ENCODE measurements at places on chromosomes 1 and 21.

DNA sequence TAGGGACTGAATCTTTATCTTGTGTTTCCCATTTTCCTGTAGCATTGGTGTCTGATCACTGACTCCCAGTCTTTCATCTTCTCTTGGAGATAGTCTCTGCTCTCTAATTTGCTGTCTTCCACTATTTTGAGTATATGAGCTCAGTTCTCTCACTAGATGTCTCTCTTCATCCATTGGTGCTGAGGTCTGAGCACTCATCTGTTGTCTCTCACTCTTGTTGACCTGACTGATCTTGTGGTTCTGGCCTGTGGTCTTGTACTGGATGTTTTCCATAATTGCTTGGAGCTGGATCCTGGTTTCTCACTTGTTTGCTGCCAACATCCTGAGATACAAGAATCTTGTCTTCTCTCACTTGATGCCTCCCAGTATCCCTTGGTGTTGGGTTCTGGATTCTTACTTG is 25.1 kb upstream of the S100A11 start:
- no peak for DNase-seq

DNA sequence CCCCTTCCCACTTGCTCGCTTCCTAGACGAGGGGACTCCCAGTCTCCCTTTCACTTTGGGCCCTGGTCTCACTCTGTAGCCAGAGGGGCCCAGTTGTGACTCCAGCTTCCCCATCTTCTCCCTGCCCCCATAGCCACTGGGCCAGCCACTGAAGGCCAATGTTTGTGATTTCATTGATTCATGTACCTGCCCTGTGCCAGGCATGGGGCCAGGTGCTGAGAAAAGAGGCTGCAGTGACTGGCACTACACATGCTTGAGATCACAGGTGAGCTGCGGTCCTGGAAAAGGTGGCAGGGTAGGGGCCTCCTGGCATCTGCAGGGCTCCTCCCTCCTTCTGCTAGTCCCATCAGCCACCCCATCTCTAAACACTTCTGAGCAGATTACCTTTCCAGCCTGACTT is 345.3 kb upstream of the VAMP3 start:
- DNase-seq = no peak

- peak; percentile 72 for DNase-seq
Measured at GRCh38 chr1:67688526-67689219, 3.7 kb downstream of the GADD45A start.

- no peak for DNase-seq
Measured at GRCh38 chr21:45459171-45460010, 54.4 kb downstream of the COL18A1 start.

- DNase-seq = no peak
Measured at GRCh38 chr1:160726114-160726497, 12.9 kb upstream of the SLAMF7 start.

- no peak for DNase-seq
Measured at GRCh38 chr1:195141294-195141693, 1466.9 kb downstream of the KCNT2 start.

DNA sequence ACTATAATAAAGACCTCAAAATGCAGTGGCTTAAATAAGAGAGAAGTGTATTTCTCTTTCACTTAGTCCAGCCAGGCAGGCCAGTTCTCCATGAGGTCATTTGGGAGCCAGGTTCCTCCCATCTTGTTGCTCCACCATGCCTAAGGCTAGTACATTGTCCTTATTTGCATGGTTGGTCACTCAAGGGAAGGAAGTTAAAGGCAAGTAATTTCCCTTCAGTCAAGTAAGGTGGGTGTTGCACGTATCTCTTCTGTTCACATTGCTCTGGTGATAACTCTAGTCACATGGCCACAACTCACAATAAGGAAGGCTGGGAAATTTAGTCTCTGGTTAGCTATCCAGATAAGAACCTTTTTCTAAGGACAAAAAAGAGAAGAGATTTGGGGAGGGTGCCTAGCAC is 27.2 kb upstream of the TADA1 start:
- DNase-seq = no peak

DNA sequence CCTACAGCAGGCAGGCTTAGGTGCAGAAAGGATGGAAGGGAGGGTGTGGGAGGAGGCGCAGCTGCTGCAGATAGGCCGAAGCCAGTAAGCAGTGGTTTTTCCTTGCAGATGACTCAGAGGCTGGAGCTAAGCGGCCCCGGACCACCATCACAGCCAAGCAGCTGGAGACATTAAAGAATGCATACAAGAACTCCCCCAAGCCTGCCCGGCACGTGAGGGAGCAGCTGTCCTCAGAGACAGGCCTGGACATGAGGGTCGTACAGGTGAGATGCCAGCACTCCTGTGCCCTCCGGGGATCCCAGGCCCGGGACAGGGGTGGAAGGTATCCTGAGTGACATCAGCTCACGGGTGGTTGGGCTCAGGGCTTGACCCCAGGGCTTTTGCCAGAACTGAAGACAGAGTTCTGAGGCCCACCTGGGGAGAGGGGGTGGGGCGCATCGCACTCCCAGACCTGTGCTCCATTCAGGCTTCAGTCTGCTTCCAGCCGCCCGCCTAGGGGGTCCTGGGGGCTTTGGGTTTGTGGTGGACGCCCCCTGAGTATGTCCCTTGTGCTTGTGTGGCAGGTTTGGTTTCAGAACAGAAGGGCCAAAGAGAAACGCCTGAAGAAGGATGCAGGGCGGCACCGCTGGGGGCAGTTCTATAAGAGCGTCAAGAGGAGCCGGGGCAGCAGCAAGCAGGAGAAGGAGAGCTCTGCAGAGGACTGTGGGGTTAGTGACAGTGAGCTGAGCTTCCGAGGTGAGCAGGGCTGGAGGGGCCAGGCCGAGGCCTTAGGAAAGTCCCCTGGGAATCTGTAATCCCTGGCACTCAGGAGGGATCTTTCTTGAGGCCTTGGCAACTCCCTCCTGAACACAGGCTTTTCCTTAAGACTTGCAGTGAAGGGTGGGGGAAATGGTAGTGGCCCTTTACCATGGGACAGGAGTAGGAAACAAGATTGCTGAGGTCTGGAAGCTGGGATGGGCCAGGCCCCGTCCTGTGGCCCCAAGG is 41.5 kb downstream of the LHX4 start:
- DNase-seq = no peak

- DNase-seq = no peak
Measured at GRCh38 chr1:117017648-117018047, 16.1 kb downstream of the CD101 start.

GRCh38 chr1:201258763-201259230 is 24.5 kb upstream of the PKP1 start:
- DNase-seq = no peak

DNA sequence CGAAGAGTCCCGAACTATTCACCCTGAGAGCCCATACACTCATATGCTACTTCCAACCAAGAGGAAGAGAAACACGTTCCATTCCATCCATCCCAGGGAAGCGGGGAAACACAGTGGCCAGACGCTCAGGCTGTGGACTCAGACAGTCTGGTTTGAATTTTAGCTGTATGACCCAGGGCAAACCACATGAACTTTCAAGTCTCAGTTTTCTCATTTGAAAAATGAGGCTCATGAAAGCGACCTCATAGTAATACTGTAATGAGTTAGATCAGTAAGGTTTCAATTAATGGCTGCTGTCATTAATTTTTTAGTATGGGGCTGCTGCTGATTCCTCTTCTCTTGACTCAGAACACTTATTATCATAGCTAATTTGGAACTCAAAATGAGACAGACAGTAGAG is 1.5 kb downstream of the FCRL4 start:
- no peak for DNase-seq

DNA sequence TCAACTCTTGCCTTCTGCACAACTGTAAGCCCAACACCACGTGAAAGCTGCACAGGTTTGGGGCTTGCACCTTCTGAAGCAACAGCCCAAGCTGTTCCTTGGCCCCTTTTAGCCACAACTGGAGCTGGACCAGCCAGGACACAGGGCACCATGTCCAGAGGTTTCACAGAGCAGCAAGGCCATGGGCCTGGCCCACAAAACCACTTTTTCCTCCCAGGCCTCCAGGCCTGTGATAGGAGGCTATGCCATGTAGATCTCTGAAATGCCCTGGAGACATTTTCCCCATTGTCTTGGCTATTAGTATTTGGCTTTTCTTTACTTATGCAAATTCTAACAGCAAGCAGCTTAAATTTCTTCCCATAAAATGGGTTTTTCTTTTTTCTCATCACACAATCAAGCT is 126.1 kb downstream of the SLC44A5 start:
- DNase-seq = no peak

GRCh38 chr1:21614419-21615115 is 54.6 kb downstream of the RAP1GAP start:
- no peak for DNase-seq

DNA sequence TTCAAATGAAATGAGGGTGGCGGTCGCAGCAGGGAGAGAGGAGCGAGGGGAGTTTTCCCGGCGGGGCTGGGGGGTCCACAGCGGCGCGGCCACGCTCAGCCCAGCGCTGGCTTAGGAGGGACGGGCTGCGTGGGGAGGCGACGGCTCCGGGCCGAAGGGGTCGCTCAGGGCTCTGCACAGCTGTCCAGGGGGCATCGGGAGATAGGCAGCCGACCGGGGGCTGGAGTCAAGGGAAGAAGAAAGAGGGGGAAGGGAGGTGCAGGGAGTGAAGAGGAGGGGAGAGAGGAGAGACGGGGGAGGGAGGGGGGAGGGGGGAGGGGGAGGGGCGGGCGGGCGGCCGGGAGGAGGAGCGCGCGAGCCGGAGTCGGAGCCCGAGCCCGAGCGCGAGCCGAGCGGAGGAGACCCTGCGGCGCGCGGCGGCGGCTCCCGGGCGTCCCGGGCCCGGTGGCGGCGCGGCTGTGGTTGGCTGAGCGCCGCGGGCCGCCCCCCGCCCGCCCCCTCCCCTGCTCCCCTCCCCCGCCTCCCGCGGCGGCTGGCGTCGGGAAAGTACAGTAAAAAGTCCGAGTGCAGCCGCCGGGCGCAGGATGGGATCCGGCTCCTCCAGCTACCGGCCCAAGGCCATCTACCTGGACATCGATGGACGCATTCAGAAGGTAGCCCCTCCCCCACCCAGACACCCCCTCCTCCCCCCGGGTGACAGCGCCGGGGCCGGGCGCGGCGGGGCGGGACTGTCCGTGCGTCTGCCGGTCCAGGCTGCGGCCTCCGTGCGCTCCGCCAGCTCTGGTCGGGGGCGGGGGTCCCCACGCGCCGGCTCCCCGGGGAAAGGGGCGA is at the start of gene PDE9A:
PDE9A (plus strand) TSS at position 391 of the 831 bp plus-strand sequence; CDS start at position 585, 194 bp downstream.
- DNase-seq = no peak

GRCh38 chr1:48715921-48716320 is 60.8 kb downstream of the BEND5 start:
- DNase-seq = no peak

DNA sequence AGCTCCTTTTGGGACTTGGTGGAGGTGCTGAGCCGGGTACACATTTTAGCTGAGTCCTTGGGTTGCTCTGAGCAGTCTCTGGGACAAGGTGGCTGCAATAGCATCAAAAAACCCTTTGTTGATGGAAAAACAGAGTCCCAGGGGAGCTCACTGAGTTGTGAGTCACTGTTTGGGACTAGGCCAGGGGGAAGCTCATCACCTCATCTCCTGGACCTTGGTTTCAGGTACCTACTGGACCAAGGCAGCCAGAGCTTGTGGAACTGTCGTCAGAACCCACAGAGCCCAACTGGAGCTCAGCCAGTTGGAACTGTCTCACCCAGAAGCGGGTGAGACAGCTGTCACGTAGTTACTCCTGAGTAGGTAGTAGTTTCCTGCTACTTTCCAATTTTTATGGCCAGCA is 146.7 kb downstream of the HLX start:
- DNase-seq = no peak

DNA sequence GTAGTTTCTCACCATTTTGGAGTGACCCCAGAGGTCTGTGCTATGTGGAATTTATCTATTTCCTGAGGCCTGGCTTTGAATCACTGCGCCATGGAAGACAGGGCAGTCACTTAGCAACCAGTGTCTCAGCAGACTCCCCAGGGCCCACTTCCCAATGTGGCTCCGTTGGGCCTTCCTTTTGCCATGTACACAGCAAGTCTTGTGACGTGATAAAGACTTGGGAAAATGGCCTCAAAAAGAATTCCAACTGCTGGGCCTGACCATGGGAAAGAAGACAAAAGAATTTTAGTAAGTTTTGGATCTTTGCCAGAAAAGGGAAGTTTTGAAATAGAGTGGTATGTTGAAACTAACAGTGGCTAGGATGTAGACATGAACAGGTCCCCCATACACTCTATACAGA is 36.2 kb downstream of the TLR5 start:
- DNase-seq = no peak

- no peak for DNase-seq
Measured at GRCh38 chr1:34792868-34793727, at the start of gene GJA4. Gene GJA4 (plus strand): TSS chr1:34792999. CDS start chr1:34794214, 1,215 bp downstream.

DNA sequence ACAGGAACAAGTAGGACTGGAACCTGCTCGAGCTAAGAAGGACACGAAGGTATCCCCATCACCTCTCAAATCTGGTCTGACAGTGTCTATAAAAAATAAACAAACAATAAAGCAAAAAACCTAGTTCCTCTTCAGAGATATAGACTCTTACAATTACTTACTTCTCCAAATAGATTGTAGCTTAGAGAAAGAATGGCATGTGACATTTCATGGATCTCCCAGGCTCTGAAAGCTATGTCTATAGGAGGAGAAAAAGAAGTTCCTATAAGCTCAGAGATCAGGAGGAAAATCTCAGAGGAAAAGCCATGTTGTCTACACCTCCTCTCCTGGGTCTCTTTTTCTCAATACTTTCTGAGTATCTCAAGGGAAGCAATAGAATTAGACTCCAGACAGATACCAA is 12.3 kb upstream of the OR10J5 start:
- no peak for DNase-seq

GRCh38 chr1:20160034-20160433 is 20.9 kb downstream of the PLA2G2F start:
- no peak for DNase-seq

- no peak for DNase-seq
Measured at GRCh38 chr1:228012555-228012954, 5.8 kb downstream of the WNT3A start.

- DNase-seq = no peak
Measured at GRCh38 chr1:164629971-164630370, 71.0 kb downstream of the PBX1 start.

DNA sequence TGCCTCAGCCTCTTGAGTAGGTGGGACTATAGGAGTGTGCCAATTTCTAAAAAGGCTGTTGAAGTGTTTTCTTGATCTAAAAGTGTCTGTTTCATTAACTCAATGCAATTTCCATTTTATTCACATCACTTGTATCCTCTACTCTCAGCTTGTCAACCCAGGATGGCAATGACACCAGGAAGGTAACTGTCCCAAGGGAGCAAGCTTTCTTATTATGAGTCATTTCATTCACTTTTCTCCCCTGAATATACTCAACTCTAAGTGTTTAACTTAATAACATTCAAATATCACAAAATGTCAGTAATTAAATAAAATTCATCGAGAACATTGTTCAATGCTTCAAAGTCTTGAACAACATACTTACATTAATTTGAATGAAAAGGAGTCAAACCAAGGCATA is 22.9 kb upstream of the GFI1 start:
- DNase-seq = no peak

GRCh38 chr1:55035904-55036303 is 3.4 kb upstream of the PCSK9 start:
- DNase-seq = no peak

GRCh38 chr21:18387994-18388393 is 15.6 kb downstream of the TMPRSS15 start:
- DNase-seq = no peak

- no peak for DNase-seq
Measured at GRCh38 chr1:168227620-168228019, 1.8 kb downstream of the SFT2D2 start.

All from hematopoietic multipotent progenitor cell treated with erythropoietin and hydrocortisone succinate and interleukin-3 and kit ligand, for 17 days (in vitro differentiated cells).